AG09309 (cell line): ENCODE measurements at places on chromosomes 16 and 17.

GRCh38 chr17:71730871-71731270 lies 389.9 kb upstream of the SOX9 start:
- no peak for DNase-seq

DNA sequence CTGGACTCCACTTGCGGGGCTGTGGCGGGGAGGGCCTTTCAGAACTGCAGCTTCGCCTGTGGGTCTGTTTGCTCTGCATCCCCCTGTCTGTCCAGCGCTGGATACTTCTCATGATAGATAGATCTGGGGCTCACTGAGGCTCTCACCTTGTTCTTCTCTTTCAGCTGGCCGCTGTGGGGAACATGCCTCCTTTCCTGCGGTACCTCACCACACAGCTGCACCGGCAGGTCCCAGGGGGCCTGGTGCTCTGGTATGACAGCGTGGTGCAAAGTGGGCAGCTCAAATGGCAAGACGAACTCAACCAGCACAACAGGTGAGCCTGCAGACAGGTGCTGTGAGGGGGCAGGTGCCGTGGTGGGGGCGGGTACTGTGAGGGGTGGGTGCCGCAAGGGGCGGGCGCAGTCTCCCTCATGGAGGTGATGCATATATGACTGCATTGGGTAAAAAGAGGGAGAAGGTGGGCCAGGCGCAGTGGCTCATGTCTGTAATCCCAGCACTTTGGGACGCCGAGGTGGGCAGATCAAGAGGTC lies 6.2 kb downstream of the ENGASE start:
- DNase-seq: no peak

GRCh38 chr16:88790312-88791211 lies 5.5 kb upstream of the PIEZO1 start:
- DNase-seq: no peak

DNA sequence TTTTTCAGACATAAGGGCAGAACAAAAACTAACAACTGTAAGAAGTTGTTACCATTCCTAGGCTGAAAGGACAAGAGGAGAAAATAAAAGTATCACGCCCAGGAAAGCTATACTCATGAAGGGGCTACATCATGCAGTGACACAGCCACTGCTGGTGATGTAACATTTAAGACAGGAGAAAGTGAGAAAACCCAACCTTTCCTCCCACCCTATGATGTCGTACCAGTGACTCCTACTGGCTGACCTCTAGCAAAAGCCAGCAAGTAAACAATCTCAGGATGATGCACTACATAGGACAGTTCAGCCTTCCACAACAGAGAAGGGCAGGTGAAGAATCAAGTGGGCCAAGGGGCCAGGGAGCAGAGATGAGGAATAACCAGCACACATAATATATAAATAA lies 14.0 kb upstream of the OR1E2 start:
- no peak for DNase-seq

DNA sequence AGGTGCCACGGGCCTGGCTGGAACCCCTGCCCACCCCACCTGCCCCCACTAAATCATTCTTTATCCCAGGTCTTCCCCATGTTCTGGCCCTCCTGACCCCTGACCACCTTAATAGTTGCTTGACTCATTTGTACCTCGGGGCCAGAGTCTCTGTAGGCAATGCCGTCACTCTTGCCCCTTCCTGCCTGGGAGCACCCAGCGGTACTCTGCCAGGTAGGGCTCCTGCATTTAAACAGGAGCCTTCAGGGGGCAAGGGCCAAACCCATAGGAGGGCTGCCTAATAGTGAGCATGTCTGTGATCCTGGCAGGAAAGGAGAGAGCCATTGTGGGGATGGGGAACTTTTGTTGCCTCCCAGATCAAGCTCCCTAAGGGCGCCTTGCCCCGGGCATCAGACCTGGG lies 8.8 kb upstream of the ITGA3 start:
- DNase-seq: no peak

DNA sequence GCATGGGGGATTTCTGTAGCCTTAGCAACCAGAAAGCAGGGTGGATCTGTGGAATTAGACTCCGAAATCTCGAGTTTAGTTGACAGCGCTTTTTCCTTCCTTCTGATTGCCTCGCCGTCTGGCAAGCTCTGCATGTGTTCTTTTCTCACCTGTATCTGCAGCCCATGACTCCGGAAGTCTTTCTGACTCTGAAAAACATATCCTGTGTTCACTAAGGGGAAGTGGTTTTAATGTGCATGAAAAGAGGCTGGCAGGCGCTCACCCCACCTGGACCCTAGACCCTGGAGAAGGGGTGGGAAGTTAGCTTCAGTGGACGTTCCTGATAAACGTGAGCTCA lies 158.5 kb downstream of the RPTOR start:
- DNase-seq: no peak
